ENCODE measurements at places on chromosomes 7 and 10.

- DNase-seq: no peak
These were observed 1.5 kb upstream of the INSIG1 start for GRCh38 chr7:155296006-155296787.

DNA sequence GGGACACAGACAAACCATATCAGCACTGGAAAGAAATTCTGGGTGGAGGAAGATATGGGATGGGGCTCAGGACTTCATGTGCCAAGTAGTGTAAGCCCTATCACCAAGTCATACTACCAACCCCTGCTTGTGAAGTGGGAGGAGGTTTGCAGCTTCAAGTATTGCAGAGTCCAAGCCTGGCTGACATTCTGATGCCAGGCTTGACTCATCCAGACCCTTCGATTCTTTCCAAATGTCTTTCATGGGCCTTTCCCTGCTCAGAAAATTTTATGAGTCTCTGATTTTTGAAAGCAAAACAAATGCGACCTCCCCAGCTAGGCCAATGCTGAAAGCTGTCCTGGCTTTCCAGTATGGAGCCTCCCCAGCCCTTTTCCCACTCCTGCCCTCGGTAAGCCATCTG is 45.1 kb upstream of the SMNDC1 start:
- no peak for DNase-seq

DNA sequence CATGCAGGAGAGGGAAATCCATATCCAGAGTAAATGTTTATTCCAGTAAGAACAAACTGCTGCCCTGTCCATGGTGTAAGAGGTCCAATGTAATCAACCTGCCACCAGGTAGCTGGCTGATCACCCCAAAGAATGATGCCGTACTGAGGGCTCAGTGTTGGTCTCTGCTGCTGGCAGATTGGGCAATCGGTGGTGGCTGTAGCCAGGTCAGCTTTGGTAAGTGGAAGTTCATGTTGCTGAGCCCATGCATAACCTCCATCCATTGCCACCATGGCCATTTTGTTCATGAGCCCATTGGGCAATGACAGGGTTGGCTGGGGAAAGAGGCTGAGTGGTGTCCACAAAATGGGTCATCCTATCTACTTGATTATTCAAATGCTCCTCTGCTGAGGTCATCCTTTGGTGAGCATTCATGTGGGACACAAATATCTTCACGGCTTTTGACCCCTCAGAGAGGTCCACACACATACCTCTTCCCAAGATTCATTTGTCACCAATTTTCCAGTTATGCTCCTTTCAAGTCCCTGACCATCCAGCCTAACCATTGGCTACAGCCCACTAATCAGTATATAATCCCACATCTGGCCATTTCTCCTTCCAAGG is 23.3 kb upstream of the PAPSS2 start:
- DNase-seq: no peak

DNA sequence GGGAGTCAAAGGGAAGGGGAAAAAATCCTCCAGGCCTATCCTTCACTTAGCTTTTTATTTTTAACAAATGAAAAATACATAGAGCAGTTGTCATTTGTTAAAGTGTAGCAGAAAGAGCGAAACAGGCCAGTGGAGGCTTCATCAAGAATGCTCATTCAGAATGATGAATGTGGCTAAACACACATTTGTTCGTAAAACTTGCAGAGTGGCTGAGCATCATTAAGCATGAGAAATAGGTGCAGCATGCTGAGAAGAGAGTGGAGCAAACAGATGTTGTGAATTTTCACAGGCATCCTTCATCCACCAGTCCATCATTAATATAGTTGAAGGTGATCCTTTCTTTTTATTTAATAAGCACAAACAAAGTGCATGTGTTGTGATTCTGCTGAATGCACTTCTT is 407.6 kb downstream of the LRMDA start:
- DNase-seq: no peak

GRCh38 chr7:47549916-47550315 is 32.0 kb downstream of the TNS3 start:
- no peak for DNase-seq

- no peak for DNase-seq
These were observed 184.5 kb downstream of the PHTF2 start for GRCh38 chr7:77982926-77983550.

Data from esophagus squamous epithelium (tissue), 5 donors.